ENCODE measurements at places on chromosomes 11 and 22. TPM values are rescaled to one million over a fixed set of nuclear protein-coding genes. Genes with fewer than 3 reads are reported as not detected.

DNA sequence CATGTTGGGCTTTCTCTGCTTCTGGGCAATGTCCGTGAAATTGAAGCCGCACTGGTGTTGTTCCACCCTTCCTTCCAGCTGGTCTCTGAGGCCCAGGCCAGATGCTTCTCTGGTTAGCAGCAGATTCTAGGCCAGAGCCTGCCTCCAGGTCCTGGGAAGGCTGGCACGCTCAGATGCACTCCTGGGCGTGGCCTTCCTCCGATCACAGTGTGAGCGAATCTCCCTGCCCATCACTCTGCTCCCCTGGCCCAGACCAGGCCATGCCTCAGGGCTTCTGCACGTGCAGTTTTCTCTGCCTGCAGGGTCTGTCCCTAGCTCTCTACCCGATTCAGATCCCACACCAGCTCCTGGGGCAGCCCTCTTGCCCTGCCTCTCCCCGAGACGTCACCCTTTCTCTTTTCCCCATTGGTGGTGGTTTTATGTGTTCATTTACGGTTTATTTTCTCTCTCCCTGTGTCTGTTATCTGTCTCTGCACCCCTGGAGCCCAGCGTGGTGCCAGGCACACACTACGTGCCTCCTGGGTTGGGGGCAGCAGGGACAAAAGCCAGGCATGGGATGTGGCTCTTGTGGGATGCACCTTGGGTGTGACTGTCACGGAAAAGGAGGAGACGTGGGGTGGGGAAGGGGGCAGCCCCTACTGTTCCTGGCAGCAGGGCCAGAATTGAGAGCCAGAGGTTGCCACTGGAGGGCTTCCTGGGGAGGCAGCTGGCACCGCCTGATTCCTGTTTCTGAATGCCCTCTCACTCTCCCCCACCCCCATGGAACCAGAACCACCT, 66.0 kb downstream of the KCNQ1 start:
- H3K36me3 ChIP-seq = no peaks in the 10 kb centered on the region
- H3K4me1 ChIP-seq = no peaks in the 10 kb centered on the region
- DNase-seq = no peak
- no peak overlapping the region for H3K4me3 ChIP-seq

DNA sequence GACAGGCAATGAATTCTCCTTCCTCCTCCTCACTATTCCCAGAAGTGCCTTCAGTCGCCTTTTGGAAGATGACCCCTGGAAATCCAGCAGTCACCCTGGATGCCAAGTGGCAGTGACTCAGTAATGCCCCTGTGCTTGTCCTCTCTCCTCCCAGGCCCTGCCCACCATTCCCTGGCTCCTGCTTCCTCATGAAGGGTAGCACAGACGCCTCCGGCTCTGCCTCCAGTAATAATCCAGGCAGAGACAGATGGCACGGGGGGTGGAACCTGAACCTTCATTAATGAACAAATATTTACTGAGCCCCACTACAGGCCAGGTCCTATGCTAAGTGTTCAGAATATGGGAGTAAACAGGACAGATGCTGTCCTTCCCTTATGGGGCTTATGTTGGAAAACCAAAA, 23.2 kb downstream of the SYT13 start:
- H3K4me1 ChIP-seq = peaks cover 29% of the 10 kb centered on the region
- H3K36me3 ChIP-seq = no peaks in the 10 kb centered on the region
- DNase-seq = no peak
- no peaks in the 10 kb centered on the region for H3K27me3 ChIP-seq
- H3K27ac ChIP-seq = no peak overlapping the region
- H3K4me3 ChIP-seq = no peak overlapping the region

GRCh38 chr11:107931206-107931605, 3.0 kb downstream of the RAB39A start:
- no peaks in the 10 kb centered on the region for H3K36me3 ChIP-seq
- peak; percentile 93 for DNase-seq
- H3K27ac ChIP-seq = no peak overlapping the region
- peaks cover 15% of the 10 kb centered on the region for H3K27me3 ChIP-seq
- H3K4me1 ChIP-seq = peaks cover 17% of the 10 kb centered on the region
- peak overlapping the region; percentile 1 for H3K4me3 ChIP-seq

DNA sequence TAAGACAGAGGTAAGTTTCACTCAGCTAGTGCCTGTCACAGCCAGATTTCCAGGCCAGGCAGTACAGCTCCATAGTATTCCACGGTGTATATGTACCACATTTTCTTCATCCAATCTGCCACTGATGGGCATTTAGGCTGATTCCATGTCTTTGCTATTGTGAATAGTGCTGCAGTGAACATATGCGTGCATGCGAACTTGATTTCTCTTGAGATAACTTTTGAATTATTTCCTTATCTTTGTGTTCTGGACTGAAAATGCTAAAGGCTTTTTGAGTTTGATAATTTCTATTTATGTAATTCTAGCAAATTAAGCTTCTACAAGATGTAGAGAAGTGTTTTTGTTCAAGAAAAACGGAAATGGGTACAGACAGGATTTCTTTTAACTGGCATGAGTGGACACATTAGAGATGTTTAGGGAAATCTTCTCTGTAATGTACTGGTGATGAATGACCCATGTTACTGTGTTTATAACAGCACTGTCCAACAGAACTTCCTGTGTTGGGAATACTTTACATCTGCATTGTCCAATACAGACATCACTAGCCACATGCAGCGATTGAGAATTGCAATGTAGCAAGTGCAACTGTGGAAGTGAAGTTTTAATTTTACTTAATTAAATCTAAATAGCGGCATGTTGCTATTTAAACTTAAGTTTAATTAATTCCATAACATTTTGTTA, 151.3 kb downstream of the CADM1 start:
- no peaks in the 10 kb centered on the region for H3K4me1 ChIP-seq
- no peaks in the 10 kb centered on the region for H3K36me3 ChIP-seq
- no peak for DNase-seq
- H3K27ac ChIP-seq = no peak overlapping the region

DNA sequence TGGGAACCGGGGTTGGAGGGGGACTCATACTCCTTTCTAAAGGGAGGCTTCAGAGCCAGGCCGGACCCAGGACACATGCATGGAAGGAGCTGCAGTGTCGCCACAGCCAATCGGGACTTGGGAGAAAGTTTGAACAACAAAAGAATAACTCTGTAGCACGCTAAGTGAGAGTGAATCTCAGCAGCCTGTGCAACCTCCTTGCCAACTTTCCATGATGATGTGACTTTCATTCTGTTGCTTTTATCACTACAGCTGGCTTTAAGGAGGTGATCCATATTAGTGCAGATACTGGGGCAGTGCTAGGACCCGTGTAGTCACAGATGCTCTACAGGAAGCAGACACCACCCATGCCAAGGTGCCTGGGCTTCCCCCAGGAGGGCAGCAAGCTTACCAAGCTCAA, 157.3 kb downstream of the MPPED1 start:
- no peaks in the 10 kb centered on the region for H3K36me3 ChIP-seq
- H3K4me1 ChIP-seq = no peaks in the 10 kb centered on the region
- no peak overlapping the region for H3K27ac ChIP-seq
- H3K27me3 ChIP-seq = peaks cover 23% of the 10 kb centered on the region
- no peak overlapping the region for H3K4me3 ChIP-seq
- DNase-seq = no peak

Gene DNAJB13
- total RNA-seq = 0.46 TPM
